Erythroblast (primary cell): ENCODE measurements at places on chromosomes 3 and 15.
A peak's percentile ranks its signal among the peaks of the same experiment; 100 is the strongest.

GRCh38 chr3:131731709-131732108, 228.9 kb upstream of the MRPL3 start:
- DNase-seq = no peak

- no peak for DNase-seq
Measured at GRCh38 chr3:130528120-130528519, 11.1 kb downstream of the COL6A6 start.

GRCh38 chr3:47664519-47664918, 85.9 kb upstream of the CSPG5 start:
- DNase-seq = peak; percentile 41

DNA sequence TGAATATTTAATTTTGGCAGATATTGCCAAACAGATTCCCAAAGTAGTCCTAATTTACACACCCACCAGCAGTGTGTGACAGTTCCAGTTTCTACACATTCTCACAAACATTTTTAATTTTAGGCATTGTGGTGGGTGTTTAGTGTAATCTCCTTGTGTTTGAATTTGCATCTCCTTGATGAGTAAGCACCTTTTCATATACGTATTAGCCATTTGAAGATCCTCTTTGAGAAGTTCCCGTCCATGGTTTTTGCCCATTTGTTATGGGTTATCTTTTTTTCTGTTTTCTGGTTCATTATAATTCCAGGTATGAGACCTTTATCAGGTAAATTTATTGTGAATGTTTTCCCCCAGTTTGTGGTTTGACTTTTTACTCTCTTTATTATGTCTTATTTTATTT, 2.3 kb upstream of the TM4SF19 start:
- DNase-seq = no peak

DNA sequence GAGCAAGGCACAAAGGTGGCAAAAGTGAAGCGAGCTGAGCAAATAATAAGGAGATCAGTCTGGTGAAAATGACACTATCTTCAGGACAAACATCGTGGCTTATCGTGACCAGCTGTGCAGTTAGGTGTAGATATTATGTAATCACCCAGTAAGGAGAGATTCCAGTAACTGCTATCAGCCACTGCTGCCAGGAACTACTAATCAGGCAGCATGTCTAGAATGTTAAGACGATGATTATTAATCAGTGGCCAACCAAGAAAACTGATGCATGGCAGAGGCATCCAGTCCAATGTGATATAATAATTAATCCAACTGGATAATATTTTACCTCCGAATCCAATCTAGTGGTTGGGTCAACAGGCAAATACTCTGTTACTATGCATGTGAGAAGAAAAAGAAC, 252.7 kb upstream of the ZPLD1 start:
- DNase-seq = peak; percentile 85

DNA sequence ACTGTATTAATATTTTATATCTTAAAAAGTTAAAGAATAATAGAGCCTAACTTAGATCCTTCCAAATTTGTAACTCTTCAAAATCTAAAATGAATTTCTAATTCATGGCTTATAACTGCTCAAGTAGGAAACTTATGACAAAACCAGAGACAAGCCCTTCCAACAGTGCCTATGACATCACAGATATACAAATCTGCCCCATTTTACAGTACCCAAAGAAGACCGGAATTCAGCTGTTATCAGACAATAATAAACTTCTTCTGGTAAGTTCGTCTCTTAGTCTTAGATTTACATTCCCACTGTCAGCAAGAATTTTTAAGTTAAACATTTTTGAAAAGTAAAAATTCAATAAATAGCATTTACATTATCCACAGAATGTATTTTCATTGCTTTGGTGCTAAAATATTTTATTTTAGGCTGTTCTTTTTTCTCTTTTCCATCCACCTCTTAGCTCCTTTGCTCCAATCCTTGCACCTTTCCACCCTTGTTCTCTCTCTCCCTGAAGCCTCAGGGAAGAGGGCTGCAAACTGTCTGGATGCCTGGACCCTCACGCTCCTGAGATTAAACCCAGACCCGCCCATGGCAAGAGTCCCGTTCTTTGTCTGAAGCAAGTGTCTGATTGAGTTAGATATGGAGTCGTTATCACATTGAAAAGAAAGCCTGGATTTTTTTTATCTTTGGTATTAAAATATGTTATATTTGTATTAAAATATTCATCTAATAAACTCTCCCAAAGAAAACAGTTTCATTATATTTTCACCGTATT, 312.7 kb downstream of the ZBTB20 start:
- no peak for DNase-seq

GRCh38 chr15:80527406-80527805, 123.2 kb downstream of the ARNT2 start:
- no peak for DNase-seq

GRCh38 chr3:174430986-174431385, 428.1 kb upstream of the NAALADL2 start:
- DNase-seq = no peak
